ENCODE measurements at places on chromosomes 7 and 10.

GRCh38 chr10:8817299-8817698 is 762.8 kb downstream of the GATA3 start:
- no peak for DNase-seq

GRCh38 chr7:151484971-151485707 is 34.6 kb downstream of the RHEB start:
- DNase-seq, result peak; percentile 87

DNA sequence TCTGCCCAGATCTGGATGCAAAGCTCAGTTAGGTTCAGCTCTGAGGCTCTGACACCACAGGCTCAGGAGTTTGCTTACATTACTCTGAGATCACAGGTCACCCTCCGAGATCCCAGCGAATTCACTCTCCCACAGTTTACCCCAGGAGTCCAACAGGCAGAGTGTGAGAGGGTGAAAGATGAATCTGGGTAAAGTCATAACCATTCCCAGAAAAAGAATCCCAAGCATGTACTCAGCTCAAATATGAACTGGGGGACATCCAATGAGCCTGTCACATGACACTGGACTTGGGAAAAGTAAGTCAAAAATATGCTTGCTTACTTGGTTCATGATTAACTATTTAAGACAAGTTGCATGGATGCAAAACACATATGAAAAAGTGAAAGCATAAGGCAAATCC is 110.3 kb upstream of the ARID5B start:
- DNase-seq, result peak; percentile 65

GRCh38 chr7:571718-572415 is 52.2 kb upstream of the PDGFA start:
- no peak for DNase-seq

- no peak for DNase-seq
Measured at GRCh38 chr7:67955061-67955460, 958.4 kb downstream of the TYW1 start.

DNA sequence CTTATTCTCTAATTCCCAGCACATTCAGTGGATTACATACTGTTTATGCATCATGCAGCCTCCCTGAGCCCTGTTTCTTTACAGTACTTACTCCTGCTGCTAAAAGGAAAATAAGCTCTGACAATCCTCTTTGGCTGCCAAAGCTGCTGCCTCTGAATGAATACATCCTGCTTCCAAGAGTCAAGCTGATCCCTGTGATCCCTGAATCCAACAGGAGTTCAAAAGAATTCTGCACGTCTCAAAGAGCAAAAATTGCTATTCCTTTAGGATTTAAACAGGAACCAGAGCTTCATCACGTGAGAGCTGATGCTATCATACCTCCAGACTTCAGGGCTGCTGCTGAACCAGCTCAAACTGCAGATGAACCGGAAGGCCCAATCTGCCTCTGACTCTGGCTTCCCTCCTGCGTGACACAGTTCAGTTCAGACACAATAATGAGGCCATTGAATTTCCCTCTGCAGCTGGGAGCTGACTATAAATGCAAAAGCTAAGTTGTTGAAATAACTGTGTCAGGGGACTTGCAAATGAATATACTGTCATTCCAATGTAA is 851.0 kb upstream of the PHF14 start:
- DNase-seq, result no peak

DNA sequence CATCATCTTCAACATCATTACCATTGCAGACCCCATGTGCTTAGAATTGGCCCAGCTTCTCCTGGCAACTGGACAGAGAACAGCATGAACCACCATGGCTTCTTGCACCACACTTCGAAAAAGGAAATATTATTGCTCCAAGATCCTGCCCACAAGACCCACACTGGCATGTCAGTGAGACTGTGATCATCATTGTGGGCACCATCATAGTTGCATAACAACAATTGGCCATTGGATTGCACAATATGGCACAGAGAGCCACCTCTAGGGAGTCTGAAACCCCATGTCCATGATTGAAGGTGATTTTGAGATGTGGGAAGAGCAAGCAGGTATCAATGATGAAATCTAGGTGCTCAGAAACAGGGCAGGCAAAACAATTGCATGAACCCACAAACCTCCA is 918.9 kb downstream of the GRID1 start:
- DNase-seq, result no peak

GRCh38 chr7:10120936-10121335 is 852.7 kb upstream of the PHF14 start:
- DNase-seq, result no peak

- no peak for DNase-seq
Measured at GRCh38 chr7:135074096-135074495, 73.8 kb upstream of the TMEM140 start.

DNA sequence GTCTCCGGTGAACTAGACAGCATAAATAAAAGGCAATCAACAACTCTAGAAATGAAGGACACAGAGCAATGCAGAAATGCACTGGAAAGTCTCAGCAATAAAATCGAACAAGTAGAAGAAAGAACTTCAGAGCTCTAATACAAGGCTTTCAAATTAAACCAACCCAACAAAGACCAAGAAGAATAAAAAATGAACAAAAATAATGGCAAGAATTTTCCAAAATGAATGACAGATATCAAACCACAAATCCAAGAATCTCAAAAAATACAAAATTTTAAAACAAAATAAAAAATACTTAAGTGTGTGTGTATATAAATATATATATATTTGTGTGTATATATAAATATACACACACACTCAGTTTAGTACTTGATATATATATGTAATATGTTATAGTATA is 110.8 kb downstream of the IQUB start:
- no peak for DNase-seq

DNA sequence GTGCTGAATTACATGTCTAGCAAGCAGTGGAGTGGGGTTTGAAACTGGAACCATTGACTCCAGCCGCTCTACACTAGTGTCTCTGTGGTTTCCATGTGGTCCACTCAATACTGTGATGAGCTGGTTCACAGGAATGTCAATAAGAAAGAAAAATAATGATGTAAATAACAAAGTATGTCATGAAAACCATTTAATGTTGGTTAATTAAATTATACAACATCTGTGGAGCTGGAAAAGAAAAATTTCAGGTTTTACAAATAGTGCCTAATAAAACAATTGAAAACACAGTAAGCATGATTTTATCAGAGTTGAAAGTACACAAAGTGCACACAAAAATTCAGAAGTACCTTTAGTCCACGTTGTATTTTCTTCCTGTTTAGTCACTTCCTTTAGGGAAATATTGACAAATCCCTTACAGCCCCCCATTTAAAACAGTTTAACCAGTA is 28.7 kb upstream of the NAMPT start:
- peak; percentile 16 for DNase-seq

- no peak for DNase-seq
Measured at GRCh38 chr10:88244781-88245625, 338.1 kb downstream of the RNLS start.

GRCh38 chr7:67423065-67423464 is 426.4 kb downstream of the TYW1 start:
- no peak for DNase-seq

All from fibroblast of the aortic adventitia (primary cell).